ENCODE measurements at places on chromosomes 6 and 20.
A peak's percentile ranks its signal among the peaks of the same experiment; 100 is the strongest.

GRCh38 chr6:40966860-40967259 is 72.2 kb downstream of the UNC5CL start:
- DNase-seq: no peak

GRCh38 chr20:43761386-43762340 is 34.9 kb upstream of the GTSF1L start:
- DNase-seq: no peak

DNA sequence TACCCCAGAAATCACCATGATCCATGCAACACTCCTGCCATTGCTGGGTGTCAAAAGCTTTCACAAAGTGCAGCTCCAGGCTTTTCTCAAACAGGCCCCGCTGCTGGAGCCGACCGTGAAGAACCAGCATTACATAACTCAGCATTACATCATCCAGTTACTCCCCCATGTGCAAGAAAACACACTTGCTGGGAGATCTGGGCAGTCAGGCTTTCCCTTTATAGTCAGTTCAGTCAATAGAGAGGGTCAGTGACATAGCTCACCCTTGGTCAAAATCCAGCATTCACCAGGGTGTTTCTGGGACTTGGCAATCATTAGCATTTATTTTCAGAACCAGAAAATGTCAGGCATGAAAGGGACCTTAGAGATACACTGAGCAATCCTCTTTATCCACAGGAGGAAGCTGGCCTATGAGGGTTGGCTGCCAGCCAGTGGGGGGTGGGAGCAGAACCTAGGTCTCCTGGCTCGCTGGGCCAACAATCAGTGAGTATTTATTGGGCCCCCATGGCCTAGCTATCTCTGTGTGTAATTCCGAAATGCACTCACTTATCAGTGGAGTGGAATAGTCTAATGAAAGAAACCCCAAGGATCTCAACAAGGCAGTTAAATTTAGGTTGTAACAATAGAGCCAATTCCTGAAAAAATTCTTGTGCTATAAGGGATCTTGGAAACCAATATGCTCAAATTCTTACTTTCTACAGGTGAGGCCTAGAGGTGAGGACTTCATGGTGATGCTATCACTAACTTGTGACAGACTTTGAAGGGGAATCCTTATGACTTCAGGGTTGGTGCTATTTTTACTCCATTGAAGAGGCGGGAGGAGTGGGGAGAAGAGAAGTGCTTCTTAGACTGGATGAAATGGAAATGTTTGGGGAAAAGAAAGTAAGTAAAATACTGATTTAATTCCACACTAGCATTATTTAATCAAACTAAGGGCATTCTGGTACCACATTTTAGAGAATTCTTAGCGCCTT is 54.6 kb downstream of the LYRM4 start:
- no peak for DNase-seq

DNA sequence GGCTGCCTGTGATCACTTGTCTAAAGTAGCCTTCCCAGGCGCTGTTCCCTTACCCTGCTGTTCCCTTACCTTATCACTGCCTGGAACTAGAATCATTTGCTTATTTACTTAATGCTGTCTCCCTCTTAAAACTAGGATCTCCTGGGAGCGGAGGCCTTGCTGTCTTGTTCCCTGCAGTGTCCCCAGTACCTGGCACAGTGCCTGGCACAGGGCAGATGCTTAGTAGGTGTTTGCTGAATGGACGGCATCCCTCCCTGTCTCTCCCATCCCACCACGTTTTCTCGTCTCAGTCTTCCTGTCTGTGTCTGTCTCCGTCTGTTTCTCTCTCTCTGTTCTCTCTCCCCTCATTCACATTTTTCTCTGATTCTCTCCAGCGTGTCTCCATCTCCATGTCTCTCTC is 99.9 kb upstream of the MYL9 start:
- no peak for DNase-seq

DNA sequence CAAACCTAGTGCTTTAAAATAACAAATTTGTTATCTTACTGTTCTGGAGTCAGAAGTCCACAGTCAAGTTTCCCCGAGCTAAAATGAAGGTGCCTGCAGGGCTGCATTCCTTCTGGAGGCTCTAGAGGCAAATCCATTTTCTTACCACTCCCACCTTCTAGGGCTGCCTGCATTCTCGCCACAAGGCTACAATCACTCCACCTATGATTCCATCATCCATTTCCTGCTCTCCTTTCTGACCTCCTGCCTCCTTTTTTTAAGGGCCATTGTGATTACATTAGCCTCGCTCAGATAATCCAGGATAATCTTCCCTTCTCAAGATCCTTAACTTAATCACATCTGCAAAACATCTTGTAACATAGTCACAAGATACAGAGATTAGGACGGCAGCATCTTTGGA is 42.4 kb upstream of the SIRT5 start:
- no peak for DNase-seq

DNA sequence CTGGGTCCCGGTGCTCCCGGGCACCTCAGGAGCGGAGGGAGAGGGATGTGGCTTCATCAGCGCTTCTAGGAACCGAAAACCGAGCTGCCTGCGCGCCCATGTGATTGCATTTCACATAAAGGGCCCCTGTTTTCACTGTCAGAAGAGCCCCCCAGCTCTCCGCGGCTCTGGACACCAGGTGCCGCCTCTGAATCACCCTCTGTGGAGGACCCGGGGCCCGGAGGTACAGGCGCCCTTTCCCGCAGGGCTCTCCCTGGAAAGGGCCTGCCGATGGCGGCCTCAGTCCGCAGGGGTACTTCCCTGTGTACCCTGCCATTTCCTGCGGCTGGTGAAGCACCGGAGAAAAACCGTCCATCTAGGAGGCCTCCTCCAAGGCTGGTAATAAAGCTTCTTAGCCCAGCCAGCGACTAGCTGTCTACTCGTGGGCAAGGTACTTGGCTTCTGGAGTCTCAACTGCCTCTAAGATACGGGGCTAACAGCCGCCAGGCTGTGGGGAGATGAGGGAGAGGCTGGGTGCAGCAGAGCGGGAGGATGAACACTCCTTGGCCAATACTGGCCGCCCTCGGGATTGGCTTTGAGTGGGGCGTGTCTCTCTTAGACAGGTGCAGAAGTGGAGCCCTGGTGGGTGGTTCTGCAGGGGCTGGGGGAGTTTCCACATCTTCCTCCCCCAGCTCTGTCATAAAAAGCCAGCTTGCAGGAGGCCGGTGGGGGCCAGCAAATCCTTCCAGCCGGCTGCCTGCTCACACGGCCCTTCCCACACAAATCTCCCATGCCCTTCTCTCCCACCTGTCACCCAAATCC is 1.6 kb downstream of the PPP1R16B start:
- no peak for DNase-seq

- no peak for DNase-seq
Measured at GRCh38 chr20:45998761-45999160, 9.9 kb upstream of the MMP9 start.

GRCh38 chr6:151299011-151299410 is 59.2 kb downstream of the AKAP12 start:
- DNase-seq: no peak

DNA sequence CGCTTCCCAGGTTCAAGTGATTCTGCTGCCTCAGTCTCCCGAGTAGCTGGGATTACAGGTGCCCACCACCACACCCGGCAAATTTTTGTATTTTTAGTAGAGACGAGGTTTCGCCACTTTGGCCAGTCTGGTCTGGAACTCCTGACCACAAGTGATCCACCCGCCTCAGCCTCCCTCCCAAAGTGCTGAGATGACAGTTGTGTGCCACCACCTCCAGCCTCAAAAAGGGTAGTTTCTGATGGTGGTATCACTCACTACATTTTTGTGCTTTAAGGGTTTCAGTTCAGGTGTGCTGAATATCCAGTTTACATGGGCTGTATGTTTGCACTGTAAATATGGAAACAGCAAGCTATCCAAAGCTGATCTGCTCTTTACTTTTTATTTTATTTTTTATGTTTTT is 12.1 kb upstream of the ADGRG6 start:
- DNase-seq: no peak

- no peak for DNase-seq
Measured at GRCh38 chr6:106637051-106637716, 7.8 kb downstream of the QRSL1 start.

DNA sequence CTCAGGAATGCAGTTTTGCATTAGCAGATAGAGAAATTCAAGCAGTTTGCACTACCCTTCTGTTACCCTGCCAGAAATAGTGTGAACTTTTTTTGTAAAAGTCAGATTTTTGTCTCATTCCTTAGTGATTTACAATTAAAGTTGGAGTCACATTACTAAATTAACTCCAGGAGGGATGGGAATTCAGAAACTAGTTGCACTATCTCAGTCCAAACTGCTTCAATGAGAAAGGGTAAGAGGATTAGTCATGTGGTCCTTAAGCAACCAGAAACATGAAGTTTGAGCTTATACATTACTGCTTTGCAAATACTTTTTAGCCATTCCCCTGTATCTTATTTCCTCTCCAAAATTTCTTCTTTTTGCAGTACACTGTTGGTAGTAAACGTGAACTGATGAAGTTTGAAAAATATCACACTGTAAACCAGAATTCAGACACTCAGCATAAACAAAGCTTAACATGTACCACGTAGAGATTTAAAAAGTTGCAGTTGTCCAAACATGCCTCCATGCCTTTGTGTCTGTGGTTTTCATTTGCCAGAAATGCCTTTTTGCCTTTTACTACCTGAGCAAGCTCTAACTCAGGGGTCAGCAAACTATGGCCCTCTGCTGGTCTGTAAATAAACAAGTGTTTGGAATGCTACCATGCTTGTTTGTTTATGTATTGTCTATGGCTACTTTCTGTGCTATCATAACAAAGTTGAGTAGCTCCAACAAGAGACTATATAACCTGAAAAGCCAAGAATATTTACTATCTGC is 49.7 kb downstream of the TP53INP2 start:
- no peak for DNase-seq

DNA sequence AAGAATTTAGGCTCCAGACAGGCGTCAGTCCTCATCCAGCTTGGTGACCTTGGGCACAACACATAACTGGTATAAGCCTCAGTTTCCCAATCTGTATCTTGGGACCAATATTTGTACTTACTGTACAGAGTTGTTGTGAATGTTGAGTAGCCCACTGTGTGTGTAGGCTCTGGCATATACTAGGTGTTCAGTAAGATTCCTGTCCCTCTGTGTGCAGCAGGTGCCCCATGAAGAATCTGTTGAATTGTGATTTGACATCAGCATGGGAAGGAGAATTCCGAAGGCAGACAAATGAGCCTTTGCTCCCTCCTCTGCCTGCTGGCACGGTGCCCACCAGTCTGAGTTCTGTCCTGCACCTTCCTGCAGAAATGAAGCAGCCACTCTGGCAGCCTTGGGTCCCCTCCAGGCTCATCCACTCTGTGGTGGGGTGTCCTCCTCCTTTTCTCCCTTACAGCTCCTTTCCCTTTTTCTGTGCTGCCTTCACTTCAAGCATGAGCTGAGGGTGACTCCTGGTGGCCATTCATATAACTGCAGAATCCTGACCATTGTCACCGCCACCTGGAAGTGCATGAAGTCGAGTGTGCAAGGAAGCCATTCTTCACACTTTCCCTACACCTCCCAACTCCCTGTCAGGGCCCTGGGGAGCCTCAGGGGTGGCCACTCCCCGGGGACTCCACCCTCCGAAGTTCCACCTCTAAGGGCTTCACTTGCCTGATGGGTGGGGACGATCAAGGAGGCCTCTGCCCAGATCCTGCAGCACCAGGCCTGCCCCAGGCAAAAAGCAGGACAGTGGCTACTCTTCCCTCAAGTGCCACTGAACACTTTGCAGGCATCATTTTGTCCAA is 48.2 kb downstream of the MRPL14 start:
- no peak for DNase-seq

GRCh38 chr20:50930976-50931305 is 296 bp downstream of the ADNP start:
- no peak for DNase-seq

- DNase-seq: no peak
Measured at GRCh38 chr6:139540276-139540675, 165.8 kb upstream of the CITED2 start.

DNA sequence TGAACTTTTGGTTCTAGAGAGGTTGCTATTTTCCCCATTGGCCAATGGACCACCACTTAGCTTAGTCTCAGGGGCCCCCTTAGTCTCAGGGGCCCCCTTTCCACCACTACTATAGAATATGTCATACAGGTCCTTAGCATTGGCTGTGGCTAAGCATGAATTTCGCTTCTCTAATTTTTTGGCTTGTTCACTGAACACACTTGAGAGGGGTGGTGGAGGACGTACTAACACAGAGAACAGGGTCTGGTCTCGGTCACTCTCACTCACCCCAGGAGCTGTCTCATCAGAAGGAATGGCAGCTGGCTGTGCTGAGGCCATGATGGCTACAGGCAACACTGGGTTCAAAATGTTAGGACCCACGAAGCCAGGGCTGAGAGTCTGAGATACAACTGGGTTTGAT is 30.3 kb downstream of the ZNF318 start:
- no peak for DNase-seq

DNA sequence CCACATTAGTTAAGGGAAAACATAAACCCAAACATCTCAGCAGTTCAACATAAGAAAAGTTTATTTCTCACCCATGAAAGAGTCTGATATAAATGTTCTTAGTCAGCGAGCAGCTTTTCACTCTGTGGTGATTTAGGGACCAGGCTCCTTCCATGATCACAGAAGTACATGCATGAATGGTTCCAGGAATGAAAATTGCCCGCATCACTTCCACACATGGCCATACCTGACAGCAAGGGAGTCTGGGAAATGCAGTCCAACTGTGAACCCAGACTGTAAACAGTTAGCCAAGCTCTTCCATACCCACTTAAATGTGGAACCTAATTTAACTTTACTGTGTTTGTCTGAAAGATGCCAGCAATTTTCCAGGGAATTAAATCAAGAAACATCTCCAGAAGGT is 353.9 kb downstream of the HACE1 start:
- DNase-seq: no peak

GRCh38 chr6:41372832-41373626 is 37.6 kb downstream of the NCR2 start:
- DNase-seq: no peak

GRCh38 chr6:3618642-3619041 is 132.9 kb downstream of the PXDC1 start:
- DNase-seq: peak; percentile 37

DNA sequence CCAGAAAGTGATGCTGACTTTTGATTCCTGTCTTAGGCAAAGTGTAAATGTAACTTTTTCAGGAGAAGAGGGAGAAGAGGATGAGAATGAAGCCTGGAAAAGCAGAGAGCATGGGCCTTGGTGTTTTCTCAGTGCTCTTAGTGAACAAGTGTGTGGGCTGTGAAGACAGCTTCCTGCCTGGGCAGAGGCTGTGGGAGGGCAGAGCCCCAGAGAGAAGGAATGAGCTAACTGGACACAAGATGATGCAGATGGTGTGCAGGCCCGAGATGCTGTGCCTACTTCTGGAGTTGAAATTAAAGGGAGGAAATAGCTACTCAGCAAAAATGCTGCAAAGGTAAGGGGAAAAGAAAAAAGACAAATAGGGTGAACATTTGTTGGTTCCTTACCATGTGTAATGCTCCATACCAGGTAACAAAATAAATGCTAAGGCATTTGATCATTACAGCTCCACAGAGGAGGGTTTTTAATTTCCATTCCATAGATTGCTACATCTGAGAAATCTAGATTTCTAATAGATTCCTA is 87.0 kb upstream of the CEP162 start:
- no peak for DNase-seq
